ENCODE measurements at places on chromosomes 1 and 21.

DNA sequence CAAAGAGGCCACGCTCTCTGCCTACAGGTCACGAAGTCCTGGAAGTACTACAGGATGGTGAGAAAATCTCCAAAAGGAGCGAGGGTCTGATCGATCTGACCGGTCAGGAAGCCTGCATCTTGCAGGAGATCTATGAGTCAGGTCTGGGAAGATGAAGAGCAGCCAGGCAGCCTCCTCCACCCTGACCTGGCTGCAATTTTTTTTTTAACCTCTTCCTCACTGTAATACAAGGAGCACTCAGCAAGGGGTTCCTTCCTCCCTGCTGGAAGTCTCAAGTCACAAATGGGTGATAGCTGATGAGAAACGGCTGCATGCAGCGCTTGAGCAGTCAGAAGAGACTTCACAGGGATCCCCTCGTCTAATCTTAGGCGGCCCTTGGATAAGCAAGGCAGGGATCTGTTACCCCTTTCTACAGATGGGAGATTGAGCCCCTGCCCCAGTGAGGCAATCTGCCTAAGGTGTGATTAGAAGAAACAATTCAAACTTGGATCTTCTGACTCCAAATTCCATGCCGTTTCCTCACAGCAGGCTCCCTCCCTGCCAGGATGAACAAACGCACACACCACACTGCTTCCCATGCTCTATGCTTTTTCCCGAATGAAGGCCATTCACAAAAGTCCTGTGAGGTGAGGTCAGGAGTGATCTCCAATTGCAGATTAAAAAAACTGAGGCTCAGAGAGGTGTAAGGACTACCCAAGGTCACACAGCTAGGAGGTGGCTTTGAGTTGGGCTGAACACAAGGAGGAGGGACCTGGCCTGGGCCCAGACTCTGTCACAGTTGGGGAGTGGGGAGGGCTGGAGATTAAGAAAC lies 48.3 kb downstream of the ECE1 start:
- no peak for DNase-seq

- no peak for DNase-seq
These were observed 8.4 kb downstream of the NCSTN start for GRCh38 chr1:160351629-160352028.

DNA sequence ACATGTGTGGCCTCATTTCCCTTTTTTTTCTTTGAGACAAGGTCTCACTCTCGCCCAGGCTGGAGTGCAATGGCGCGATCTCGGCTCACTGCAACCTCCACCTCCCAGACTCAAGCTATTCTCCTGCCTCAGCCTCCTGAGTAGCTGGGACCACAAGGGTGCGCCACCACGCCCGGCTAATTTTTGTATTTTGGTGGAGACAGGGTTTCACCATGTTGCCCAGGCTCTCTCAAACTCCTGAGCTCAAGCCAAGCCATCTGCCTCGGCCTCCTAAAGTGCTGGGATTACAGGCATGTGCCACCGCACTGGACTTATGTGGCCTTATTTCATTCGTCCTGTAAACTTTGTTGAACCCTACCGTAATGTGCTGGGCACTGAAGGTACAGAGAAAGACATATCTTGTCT lies 569 bp upstream of the WARS2 start:
- DNase-seq: no peak

DNA sequence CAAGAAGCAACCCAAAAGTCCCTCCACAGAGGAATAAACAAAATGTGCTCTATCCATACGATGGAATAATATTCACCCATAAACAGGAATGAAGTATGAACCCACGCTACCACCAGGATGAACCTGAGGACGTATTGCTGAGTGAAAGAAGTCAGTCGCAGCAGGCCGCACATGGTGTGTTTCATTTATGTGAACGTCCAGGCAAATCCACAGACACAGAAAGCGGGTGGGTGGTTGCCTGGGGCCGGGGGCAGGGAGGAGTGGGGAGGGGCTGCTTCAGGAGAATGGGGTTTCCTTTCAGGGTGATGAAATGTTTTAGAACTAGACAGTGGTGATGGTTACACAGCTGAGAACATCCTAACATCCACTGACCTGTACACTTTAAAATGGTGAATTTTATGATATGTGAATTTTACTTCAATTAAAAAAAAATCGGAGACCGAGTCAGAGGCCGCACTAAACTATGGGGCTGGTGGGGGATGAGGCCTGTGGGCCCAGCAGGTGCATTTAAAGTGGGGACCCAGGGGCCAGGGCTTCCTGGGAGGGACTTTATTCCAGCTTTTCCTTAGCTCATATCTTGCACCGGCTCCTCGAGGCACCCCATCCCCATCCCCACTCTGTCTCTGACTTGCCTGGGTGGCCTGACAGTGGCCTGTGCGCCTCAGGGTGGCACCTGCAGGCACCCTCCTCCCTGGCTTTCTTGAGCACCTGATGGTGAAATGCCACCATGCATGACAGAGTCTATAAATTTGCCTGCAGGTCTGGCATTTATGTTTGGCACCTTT lies 392.6 kb upstream of the VAMP3 start:
- DNase-seq: no peak

- DNase-seq: no peak
These were observed 9.3 kb upstream of the ANGPTL3 start for GRCh38 chr1:62588000-62588399.

DNA sequence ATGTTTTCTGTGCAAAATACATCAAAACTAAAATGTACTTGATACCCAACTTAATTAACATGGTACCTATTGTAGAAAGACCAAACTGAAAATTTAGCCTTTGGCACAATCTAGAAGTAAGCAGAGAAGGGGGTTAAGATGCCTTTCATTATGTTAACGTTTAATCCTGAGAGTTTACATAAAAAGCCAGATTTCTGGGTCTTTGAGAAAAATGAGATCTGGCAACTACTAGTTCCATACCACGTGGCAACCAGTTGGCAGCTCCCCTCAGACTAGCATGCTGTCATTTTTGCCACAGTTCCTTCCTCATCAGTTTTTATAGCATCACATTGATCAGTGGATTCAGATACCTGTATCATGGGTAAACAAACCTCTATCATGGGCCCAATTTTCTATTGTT lies 1.5 kb downstream of the RO60 start:
- DNase-seq: peak; percentile 31

DNA sequence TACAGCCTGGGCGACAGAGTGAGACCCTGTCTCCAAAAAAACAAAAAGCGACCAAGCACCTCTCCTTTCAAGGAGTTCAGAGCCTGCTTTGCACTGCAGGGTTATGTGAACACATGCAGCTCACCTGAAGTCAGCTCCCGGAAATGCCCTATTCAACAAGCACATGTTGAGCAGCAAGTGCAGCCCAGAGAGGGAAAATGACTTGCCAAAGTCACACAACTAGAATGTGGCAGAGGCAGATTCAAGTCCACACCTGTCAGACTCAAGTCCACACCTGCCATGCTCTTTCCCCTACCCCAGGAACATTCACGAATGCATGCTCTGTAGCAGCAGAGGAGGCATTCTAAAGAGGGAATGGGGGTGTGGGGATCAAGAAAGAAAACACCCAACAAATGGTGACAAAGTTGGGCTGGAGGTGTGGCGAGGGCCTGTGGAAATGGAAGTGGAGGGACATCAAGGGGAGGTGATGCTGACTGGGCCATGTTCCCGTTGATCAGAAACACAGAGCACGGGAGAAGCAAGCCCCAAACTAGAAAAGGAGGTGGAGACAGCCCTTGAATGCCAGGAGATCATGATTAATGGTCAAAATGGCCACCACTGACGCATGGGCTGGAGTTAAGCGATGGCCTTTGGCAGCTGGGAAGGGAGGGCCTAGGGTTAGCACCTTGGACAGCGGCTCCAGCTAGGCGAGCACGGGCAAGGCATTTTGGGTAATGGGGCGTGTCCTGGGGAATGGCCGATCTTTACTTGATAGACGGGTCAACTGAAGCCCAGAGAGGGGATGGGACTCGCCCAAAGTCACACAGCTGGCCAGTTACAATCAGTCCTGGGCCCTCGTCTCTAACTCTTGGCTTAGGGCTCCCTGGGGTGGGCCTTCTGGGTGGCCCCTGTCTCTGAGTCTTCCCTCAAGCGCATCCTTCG lies 21.5 kb downstream of the RAP1GAP start:
- DNase-seq: peak; percentile 81

- DNase-seq: no peak
These were observed 5.1 kb downstream of the SFPQ start for GRCh38 chr1:35187816-35188342.

DNA sequence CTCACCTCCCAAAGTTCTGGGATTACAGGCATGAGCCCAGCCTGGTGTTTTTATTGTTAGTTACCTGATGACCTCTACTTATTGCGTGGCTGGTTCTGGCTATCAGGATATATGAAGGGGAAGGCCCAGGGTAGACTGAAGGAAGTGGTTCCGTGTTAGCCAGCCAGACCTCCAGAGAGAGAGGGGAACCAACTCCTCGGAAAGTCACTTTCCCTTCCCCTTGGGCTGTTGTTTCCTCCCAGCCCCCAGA lies 2.5 kb upstream of the RCSD1 start:
- no peak for DNase-seq

DNA sequence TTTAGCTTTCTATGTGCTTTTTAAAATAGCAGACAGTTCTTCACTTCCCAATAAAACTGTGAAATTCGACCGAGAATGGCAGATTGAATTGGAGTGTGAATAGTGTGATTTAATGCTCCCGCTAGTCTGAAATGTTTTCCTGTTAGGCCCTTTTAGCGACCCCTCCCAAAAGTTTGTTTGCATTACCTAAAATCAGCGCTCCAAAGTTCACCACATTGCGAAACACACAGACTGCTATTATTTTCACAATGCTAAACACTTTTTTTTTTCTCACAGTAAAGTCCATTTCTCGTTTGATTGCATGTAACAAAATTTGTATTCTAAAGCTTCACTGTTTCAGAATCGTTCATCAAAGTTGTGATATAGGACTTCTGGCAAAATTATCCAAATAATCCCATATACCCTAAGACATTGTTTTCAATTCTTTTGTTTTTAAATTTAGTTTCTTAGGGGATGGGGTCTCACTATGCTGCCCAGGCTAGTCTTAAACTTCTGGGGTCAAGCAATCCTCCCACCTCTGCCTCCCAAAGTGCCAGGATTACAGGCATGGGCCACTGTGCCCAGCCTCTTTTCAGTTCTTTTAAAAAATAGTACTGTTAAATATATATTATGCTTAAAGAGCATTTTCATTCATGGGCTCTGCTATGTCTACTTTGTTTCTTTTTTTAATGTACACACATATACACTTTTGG lies 76.5 kb upstream of the USH2A start:
- DNase-seq: no peak

DNA sequence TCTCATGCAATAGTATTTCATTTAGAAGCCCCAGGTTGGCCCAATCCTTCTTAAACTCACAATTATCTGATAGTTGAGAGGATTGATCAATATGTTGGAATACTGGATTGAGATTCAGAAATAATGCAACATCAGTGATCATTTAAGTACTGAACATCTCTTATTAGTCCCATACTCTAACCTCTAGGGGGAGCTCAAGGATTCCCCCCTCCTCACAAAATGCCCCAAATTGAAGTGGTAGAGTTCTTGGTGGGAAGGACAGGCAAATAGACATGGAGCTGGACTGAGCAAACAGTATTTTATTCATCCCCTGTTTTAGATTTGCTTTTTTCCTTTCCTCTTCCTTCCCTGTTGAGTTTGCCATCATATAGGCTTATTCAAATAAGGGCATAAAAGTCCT lies 62.8 kb downstream of the NGF start:
- DNase-seq: no peak

GRCh38 chr1:53075206-53075605 lies 13.2 kb downstream of the PODN start:
- DNase-seq: no peak

Measured in eye (tissue), 1 donor.